Skin of body (tissue), 3 donors: ENCODE measurements at places on chromosomes 11 and 22. TPM values are rescaled to one million over a fixed set of nuclear protein-coding genes. Genes with fewer than 3 reads are reported as not detected.
A peak's percentile ranks its signal among the peaks of the same experiment; 100 is the strongest.

GRCh38 chr11:8221046-8221723 is 42.5 kb downstream of the LMO1 start:
- DNase-seq, result peak; percentile 11

Gene SDHAF2
- 33.3 TPM for total RNA-seq

DNA sequence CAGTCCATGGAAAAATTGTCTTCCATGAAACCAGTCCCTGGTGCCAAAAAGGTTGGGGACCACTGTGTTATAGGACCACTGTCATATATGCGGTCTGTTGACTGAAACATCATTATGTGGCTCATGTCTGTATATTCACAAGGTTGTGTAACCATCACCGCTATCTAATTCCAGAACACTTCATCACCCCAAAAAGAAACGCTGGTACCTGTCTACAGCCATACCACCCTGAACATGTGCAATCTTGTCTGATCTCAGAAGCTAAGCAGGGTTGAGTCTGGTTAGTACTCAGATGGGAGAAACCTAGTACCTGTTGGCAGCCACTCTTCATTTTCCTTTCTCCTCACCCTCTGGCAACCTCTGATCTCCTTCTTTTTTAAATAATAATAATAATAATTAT is 12.9 kb upstream of the PIK3IP1 start:
- DNase-seq, result no peak

GRCh38 chr11:42114927-42115326 is 655.5 kb upstream of the LRRC4C start:
- no peak for DNase-seq

GRCh38 chr22:31602259-31602952 is 59.6 kb downstream of the PISD start:
- DNase-seq, result no peak

DNA sequence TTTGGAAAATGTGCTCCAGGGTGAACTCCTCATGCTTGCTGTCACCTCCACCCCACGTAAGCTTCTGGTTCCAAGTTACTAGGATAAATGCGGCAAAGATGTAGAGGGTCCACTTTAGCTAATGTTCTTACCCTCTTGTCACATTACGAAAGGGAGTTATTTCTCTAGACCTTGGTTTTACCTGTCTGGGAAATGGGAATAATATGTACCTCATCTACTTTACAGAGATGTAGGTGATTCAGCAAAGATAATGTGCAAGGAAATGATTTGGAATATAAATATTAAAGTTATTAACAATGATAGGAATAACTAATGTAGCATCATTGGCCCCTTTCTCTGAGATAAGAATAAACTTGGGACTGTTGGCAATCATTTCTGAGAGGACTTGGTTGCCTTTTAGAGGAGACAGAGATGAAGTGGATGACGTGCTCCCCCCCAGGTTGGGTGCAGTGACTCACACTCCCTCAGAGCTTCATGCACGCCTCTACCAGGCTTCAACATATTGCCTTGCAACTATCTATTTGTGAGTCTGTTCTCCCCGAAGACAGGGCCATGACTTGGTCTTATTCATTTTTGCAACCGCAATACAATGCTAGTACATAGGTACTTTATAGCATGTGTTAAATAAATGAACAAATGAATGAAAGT is 97.1 kb downstream of the ME3 start:
- DNase-seq, result no peak

GRCh38 chr22:29727131-29727523 is 7.3 kb downstream of the CABP7 start:
- DNase-seq, result no peak

DNA sequence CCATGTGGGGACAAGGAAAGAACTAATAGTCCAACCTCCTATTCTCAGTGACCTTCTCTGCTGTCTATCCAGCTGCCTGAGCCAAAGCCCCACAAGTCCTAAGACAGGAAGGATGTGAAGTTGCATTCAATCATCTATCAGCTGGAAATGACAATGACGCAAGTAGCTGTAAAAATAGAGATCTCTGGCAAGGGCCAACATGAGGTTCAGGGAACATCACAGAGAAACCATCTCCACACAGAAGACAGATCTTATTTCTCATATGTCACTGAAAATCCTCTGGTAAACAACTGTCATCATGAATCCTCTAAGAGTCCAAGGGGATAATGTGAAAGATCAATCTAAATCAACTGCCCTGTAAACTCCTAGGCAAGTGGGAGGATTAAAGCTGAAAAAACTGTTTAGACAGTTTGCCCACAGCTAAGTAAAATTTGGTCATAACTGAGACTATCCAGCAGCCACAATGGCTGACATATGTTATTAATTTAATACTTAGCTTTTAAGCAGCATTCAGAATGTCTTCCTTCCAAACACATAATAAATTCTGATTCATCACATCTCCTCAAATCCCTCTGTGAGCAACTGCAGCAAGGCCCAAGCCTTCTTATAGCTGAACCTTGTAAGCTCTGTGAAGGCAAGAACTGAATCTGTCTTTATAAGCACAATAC is 52.1 kb downstream of the ALG9 start:
- DNase-seq, result peak; percentile 96

DNA sequence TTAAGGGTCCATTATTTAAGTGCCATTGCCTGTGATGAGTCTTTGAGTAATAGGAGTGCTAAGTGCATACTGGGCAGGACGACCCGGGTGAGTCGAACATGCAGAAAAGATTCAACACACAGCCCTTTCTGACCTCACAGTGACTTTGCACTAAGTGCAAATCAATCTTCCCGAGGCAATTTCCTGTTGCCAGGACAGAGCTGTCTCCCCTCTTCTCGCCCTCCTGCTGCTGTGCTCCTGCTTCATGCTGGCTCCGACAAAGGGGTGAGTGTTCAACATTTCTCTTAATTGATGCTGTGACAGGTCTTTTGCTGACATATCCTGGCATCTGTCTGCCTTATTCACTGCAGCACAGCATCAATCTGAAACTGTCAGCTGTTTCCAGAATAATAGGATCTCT is 42.0 kb downstream of the MCHR1 start:
- no peak for DNase-seq

GRCh38 chr11:8023831-8024555 is 36.9 kb downstream of the EIF3F start:
- no peak for DNase-seq

GRCh38 chr11:36187622-36188021 is 101.6 kb downstream of the COMMD9 start:
- no peak for DNase-seq

- no peak for DNase-seq
Observed at GRCh38 chr11:111960916-111961315, 23.8 kb downstream of the DIXDC1 start.

Gene OR51E2
- total RNA-seq, result 0.10 TPM

Gene ESAM
- total RNA-seq, result 9.2 TPM

Gene SMTNL1
- total RNA-seq, result 7.9 TPM

- DNase-seq, result no peak
Observed at GRCh38 chr11:79206951-79207350, 233.9 kb downstream of the TENM4 start.

Gene ARHGAP20
- total RNA-seq, result 7.6 TPM

DNA sequence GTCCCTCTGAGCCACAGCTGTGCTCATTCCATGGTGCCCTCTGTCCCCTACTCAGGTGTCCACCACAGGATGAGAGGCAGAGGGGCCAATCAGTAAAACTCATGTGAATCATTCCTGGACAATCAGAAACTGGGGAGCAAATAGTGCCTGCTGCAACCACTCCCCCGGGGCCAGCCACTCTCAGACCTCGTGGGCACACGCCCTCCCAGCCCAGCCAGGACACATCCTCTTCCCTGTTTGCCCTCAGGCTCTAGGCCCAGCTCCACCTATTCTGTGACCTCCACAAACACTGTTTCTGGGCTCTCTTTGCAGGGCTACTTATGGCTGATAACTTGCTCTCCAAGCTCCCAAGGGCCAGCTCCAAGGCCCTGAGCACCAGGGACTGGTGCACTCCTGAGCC is 14.0 kb upstream of the KCTD14 start:
- no peak for DNase-seq

Gene PNPLA3
- total RNA-seq, result 7.5 TPM

- no peak for DNase-seq
Observed at GRCh38 chr22:44160421-44160820, 20.3 kb upstream of the PARVG start.

- DNase-seq, result no peak
Observed at GRCh38 chr22:45423524-45423923, 10.0 kb downstream of the RIBC2 start.

Gene SCGB2A2
- 1.2 TPM for total RNA-seq

- no peak for DNase-seq
Observed at GRCh38 chr22:20955548-20955947, 11.5 kb upstream of the AIFM3 start.

DNA sequence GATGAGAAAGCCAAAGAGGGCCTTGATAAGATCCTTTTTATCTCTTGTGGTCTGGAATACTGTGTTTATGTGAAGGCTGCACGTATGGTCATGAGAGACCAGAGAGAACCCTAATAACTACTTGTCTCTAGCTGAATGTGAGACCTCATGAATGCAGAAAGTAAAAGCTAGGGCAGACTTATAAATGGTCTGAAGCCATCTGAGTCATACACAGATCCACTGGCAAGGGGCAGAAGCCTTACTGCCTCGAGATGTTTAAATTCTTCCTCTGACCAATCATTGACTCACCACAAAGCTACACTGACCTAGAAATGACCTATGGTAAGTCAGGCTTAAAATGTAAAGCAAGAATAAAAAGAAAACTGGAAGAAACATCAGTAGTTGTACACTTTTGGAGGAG is 22.7 kb upstream of the OR4B1 start:
- no peak for DNase-seq

- DNase-seq, result no peak
Observed at GRCh38 chr22:25900880-25901279, 158.9 kb downstream of the MYO18B start.

- no peak for DNase-seq
Observed at GRCh38 chr11:32307913-32308312, 127.4 kb downstream of the WT1 start.

DNA sequence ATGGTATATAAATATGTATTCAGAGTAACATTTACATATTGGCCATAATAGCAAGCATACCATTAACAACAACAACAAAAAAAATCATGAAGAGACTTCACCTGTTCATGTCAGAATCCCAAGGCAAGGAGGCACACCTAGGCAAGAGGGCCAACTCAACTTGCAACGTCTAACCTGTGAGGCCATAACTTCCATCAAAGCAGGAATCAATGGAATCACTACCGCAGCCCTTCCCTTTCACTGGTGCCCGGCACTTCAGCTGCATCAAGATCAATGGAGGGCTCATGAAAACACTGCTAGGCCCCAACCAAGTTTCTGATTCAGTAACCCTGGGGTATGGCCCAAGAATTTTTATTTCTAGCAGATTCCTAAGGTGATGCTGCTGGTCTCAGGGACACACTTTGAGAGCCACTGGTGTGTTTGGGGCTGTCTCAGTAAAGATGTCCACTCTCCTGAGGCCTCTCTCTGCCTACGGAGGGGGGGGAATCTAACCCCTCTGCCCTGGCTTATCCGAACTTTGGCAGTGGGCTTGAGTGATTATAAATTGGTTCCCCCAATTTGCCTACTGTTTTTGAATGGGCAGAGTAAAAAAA is 8.0 kb downstream of the ZFTA start:
- no peak for DNase-seq

- peak; percentile 86 for DNase-seq
Observed at GRCh38 chr11:27060816-27061460, 20.3 kb downstream of the BBOX1 start.

DNA sequence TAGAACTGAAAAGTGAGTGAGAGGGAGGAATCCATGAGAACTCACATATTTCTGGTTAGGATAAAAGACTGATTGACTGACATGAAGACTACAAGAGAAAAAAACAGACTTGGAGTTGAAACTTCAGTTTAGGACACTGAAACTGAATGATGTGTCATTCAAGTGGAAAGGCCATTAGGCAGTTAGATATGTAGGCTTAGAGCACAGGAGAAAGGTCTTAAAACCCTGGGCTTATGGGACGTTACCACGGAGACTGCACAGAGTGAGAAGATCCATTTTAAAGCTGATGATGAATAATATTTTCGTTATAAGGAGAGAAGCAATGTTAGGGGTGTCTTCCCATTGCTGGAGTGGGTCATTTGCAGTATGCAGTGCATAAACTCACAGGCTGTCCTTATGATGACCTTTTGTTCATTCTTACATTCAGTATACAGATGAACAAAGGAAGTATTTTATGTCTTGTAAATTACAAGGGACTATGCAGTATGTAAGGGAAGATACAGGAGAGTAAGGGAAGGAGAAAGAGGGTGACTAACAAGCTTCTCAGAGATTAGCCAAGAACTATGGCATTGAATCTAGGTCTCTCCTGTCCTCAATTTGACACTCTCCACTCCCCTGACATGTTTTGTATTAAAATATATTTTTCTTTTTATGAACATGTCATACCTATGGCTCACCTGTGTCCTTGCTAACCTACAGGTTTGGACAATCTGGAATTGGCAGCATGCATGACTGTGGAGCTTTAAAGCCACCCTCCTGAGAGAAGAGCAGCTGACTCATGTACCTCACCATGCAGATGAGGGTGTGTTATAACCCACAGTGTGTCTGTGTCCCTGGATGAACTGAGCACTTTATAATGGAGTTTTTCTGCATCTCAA is 63.7 kb downstream of the MAML2 start:
- DNase-seq, result no peak

DNA sequence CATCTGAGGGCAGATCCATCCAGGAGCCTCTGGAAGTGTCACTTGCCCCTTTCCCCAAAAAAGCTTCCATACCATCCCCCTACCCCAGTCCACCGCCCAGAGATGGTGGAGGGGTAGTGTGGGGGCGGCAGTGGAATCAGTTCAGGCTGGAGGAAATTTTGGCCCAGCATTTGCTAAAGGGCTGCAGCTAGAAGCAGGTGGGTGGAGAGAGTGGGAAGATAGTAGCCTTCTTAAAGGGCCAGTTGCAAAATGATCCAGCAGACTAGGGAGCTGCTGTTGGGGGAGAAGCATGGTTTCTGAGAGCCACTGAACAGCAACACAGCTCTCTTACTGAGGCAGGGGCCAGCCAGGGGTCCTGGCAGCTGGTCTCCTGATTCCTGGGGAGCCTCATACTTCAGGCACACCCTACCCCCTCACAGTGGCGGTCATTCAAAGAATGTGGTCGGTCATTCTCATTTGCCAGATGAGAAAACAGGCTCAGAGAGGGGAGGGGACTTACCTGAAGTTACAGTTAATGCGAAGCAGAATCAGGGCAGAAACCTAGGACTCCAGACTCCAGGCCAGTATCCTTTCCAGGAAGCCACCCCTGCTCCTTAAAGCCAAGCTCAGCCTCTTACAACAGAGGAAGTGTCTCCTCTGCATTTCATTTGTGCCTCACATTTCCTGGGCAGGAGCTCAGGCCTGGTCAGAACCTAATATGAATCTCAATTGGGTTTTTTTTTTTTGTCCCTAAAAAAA is 5.4 kb downstream of the SEC14L2 start:
- no peak for DNase-seq
